Left lung (tissue), 14 donors: ENCODE measurements at places on chromosomes 2 and 18.

DNA sequence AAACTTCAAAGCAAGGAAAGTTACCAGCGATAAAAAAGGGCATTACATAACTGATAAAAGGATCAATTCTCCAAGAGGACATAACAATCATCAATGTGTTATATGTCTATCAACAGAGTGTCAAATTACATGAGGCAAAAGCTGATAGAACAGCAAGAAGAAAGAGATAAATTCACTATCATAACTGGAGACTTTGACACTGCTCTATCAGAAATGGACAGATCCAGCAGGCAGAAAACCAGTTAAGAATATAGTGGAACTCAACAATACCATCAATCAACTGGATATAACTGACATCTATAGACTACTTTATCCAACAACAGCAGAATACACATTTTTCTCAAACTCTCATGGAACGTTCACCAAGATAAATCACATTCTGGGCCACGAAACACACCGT is 65.0 kb downstream of the ROCK2 start:
- H3K27ac ChIP-seq, result no peak overlapping the region
- no peaks in the 10 kb centered on the region for H3K27me3 ChIP-seq
- H3K36me3 ChIP-seq, result no peaks in the 10 kb centered on the region
- H3K4me3 ChIP-seq, result no peak overlapping the region

DNA sequence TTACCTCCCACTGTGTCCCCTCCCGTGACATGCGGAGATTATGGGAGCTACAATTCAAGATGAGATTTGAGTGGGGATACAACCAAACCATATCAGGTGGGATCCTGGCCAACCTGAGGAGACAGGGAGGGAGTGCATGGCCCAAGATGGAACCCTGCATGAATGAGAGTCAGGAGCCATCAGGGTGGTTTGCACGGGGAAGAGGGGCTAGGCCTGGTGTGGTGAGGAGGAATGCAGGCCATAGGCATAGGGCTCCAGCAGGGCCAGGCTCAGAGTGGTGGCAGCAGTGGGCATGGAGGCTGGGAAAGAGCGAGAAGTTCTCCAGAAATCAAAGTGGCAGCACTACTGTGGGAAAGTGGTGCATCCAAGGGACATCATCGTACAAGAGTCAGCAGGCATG is 74.0 kb upstream of the BCL2L11 start:
- no peak overlapping the region for H3K4me3 ChIP-seq
- no peaks in the 10 kb centered on the region for H3K36me3 ChIP-seq
- DNase-seq, result no peak
- H3K27ac ChIP-seq, result no peak overlapping the region
- no peaks in the 10 kb centered on the region for H3K27me3 ChIP-seq
- H3K4me1 ChIP-seq, result no peaks in the 10 kb centered on the region

- H3K27ac ChIP-seq, result no peak overlapping the region
- H3K27me3 ChIP-seq, result no peaks in the 10 kb centered on the region
- no peaks in the 10 kb centered on the region for H3K36me3 ChIP-seq
- no peak overlapping the region for H3K4me3 ChIP-seq
- H3K4me1 ChIP-seq, result peaks cover 6% of the 10 kb centered on the region
These were observed 178.0 kb downstream of the ICOS start for GRCh38 chr2:204114295-204115136.

GRCh38 chr2:42117923-42118753 is 51.0 kb upstream of the EML4 start:
- H3K4me1 ChIP-seq, result peaks cover 58% of the 10 kb centered on the region

DNA sequence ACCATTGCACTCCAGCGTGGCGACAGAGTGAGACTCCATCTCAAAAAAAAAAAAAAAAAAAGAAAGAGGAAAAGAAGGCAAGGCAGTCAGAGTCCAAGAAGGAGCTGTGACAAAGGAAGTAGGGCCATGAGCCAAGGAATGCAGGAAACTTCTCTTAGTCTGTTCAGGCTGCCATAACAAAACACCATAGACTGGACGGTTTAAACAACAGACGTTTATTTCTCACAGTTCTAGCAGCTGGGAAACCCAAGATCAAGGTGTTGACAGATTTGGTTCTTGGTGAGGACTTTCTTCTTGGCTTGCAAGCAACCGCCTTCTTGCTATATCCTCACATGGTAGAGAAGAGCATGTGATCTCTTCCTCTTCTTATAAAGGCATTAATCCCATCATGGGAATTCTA is 13.1 kb upstream of the SUMO1 start:
- H3K27me3 ChIP-seq, result no peaks in the 10 kb centered on the region
- no peak overlapping the region for H3K27ac ChIP-seq
- H3K4me3 ChIP-seq, result no peak overlapping the region
- H3K36me3 ChIP-seq, result no peaks in the 10 kb centered on the region

DNA sequence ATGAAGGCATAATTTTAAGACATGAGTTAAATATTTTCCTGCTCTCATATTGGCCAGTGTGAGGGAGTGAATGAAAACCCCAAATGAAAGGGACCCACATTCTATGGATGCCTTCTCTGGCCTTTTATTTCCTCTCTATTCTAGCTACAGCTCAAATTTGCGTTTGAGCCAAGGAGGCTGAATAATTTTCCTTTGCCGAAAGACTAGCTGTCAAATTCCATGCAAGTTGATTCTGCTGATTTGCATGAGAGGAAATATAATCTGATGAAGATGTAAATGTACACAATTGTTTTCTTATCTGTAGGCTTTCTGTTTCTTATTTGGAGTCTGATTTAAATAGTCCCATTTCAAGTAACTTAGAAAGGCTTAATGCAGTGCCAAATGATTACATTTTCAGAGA is 438.4 kb upstream of the SPRED2 start:
- no peak for DNase-seq
- peaks cover 4% of the 10 kb centered on the region for H3K27me3 ChIP-seq
- no peaks in the 10 kb centered on the region for H3K4me1 ChIP-seq
- no peak overlapping the region for H3K27ac ChIP-seq

DNA sequence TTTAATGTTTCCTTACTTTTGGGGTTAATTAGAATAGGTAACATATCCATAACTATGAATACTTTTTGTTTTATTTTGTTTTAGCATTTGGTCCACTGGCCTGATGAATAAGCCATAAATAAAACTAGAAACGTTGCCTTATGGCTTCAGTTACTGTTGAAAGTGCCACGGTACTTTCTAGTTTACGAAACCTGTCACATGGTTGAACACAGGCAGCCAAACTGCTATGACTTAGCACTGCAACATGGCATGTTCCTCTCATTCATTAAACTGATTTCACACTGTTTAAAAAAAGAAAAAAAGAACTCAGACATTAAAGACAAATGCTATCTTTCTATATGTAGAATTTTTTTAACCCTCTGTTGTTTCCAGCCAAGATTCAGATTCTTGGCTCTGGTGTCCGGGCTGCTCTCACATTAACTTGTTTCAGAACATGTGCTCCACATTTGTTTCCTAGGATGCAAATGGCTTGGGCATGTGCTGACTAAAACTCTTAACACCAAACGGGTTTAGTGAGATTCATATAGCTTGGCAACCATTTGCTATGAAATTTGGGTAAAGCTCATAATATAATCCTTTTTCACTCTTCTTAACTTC is 323.9 kb upstream of the RND3 start:
- H3K4me1 ChIP-seq, result no peaks in the 10 kb centered on the region
- no peaks in the 10 kb centered on the region for H3K36me3 ChIP-seq
- H3K27me3 ChIP-seq, result no peaks in the 10 kb centered on the region
- peak; percentile 54 for DNase-seq
